ENCODE measurements at places on chromosomes 7 and 10.

GRCh38 chr7:108459922-108460551, 3.8 kb upstream of the NRCAM start:
- no peak for DNase-seq

DNA sequence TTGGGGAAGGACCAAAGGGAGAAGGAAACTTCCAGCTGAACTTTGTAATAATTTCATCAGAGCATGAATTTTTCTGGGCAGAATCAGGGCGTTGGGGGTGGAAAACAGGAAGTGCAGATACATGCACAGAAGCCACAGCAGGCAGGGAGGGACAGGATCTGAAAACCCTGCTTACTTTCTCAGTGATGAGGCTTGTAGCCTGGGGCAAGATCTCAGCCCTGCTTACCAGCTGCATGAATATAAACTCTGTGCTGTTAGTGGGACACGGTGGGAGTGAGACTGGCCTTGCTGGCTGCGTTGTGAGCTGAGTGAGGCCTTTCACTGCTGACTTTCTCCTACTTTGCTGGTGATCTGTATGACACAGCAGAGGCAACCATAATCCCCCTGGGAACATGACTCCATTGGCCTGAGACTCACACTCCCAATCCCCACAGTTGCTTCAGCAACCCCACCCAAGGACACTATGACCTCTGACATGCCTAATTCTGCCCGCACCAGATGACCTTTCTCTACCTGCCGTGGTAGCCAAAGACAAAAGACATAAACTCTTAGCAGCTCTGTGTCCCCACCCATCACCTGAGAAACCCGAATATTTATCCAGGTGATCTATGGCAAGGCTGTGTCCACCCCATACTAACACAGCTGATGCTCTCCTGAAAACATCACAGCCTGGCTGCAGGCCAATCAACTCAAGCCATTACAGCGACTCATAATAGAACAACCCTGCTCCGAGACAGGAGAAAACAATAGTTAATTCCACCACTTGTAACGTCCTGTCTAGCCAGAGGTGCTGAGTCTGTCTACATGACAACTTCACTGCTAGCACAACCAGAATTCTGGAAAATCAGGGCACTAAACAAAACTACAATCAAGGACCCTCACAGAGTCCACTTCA, 190.7 kb upstream of the CHRM2 start:
- DNase-seq: no peak

- DNase-seq: no peak
Observed at GRCh38 chr10:17101910-17102266, 27.7 kb downstream of the CUBN start.

- DNase-seq: no peak
Observed at GRCh38 chr10:122139627-122140170, 131.4 kb upstream of the BTBD16 start.

GRCh38 chr10:68471586-68472408, at the start of gene DNA2:
Gene DNA2, minus strand, starts transcription at chr10:68471973. Its CDS starts 109 bp downstream, at chr10:68471864.
- DNase-seq: peak; percentile 66

DNA sequence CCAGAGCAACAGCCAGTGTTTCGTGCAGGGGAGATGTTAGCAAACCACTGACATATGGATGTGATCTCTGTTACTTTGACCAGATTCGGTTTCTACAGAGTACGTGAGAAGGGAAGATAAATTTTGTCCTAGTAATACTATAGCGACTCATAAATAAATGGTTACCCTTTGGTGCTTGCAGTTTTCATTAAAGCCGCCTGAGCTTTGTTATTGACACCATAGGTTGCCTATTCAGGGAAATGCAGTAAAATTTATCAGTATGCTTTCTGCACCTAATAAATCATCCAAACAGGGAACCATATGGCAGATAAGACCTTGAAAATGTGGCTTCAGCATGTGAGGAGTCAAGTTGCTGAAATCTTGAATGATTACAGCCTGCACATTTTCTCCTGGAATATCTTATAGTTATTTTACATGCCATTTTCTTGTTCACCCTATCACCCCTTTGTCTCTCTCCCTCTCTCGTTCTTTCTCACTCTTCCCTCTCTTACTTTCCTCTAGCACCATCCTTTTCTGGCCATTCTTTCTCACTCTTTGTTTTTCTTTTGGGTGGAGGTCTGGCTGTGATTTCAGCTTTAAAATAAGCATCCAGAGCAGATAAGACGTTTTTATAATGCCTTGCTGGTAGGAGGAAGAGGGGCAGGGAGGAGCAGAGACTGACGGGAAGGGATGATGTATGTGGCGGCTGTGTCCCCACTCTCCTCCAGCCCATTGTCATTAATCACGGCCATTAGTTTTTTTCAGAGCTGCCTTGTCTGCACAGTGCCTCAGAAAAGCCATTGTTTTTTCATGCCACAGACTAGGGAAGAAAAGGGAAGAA, 182.5 kb downstream of the LRMDA start:
- DNase-seq: no peak

GRCh38 chr7:1246160-1246870, 13.6 kb downstream of the UNCX start:
- no peak for DNase-seq

All from stimulated activated CD4-positive, alpha-beta T cell treated with anti-CD3 and anti-CD28 coated beads, Interleukin-12 subunit alpha, Interleukin-12 subunit beta, amount 100 ng/mL, for 24 hours (primary cell).